K562 (cell line): ENCODE measurements at places on chromosomes 16 and 17. TPM values are rescaled to one million over a fixed set of nuclear protein-coding genes. Genes with fewer than 3 reads are reported as not detected.

GRCh38 chr17:79702034-79702433 lies 28.7 kb upstream of the ENPP7 start:
- no peak for DNase-seq

- no peak for DNase-seq
These were observed 14.5 kb downstream of the SLC7A6OS start for GRCh38 chr16:68296291-68296690.

- DNase-seq, result no peak
These were observed 276.8 kb downstream of the STX8 start for GRCh38 chr17:9298776-9299295.

- no peak for DNase-seq
These were observed 821.4 kb upstream of the CA10 start for GRCh38 chr17:52979921-52980320.

- peak; percentile 91 for DNase-seq
These were observed at the start of gene SEZ6 for GRCh38 chr17:29005936-29006511. Gene SEZ6 (minus strand): TSS chr17:29006033. CDS start chr17:29005869, 164 bp downstream.

DNA sequence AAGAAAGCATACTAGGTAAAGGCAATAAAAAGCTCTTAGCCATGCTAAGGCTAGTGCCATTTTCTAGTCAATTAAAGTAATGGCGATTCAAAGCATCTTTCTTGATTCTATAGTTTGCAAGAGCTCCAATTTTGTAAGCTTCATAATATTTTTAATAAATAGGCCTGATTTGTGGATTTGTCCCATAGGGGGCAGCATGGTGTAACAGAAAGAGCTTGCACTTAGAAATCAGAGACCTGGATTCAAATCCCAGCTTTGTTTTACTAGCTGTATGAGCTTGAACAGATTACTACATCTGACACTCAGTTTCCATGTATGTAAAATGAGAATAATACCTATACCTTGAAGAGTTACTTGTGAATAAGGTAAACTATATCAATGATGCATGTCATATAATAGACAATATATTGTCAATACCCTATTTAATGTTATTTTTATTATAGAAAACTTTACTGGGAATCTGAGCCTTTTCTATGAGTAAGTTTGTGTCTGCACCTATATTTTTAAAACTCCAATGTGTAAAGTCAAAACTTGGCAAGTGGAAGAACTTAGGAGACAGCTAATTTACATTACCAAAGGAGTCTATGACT lies 93.6 kb upstream of the NOG start:
- DNase-seq, result peak; percentile 21

DNA sequence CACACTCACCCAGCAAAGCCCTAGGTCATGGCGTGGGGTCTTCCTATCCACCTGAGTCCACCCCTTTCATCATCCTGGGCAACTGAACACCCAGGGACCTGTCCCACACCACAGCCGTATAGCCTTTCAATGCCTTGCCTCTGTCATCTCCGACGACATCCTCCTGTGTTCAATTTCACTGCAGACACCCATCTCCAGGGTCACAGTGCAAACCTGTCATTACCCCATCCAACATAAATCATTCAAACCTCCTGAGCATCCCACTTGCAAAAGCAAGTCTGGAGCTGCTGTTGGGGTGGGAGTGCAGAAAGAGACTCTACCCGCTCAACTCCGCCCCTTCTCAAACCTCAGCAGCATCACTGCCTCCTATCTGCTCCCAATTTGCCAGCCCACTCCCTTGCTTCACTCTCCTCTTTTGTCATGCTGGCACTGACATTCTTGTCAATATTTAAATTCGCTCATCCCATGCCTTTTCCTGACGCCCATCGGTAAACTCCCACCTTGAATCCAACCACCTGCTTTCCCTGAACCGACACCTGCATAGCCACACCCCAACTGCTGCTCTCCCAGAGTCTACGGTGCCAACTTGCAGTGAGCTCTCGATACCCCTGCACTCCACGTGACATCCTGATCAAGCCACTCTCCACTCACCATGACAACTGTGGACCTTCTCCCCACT lies 37.0 kb downstream of the MARF1 start:
- no peak for DNase-seq

GRCh38 chr16:57526498-57526897 lies 9.9 kb downstream of the CCDC102A start:
- no peak for DNase-seq

- peak; percentile 74 for DNase-seq
These were observed 22.3 kb upstream of the RBBP6 start for GRCh38 chr16:24516900-24517669.

GRCh38 chr17:62662855-62663254 lies 35.4 kb downstream of the MRC2 start:
- no peak for DNase-seq

DNA sequence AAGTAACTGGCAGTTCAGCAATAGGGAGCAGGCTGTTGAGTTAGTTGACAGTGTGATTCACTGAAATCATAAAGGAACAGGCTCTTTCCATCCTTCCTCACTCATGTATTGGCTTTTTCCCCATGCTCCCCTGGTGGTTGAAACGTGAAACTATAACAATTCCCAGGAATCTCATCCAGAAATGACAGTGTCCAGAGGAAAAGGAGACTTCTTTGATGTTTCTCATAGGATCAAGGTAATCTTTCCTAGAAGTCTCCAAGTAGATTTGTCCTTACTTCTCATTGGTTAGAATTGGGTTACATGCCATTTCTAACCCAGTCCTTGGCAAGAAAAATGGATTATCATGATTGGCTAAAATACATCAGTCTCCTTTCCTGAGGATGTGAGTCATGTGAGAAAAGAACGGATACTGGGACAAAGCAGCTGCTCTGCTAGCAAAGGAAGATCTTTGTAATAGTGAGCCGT lies 14.4 kb downstream of the TTC19 start:
- no peak for DNase-seq

- DNase-seq, result no peak
These were observed at the start of gene SYCE1L for GRCh38 chr16:77199211-77199610. Gene SYCE1L (plus strand): TSS chr16:77199408. CDS start chr16:77199452, 44 bp downstream.

DNA sequence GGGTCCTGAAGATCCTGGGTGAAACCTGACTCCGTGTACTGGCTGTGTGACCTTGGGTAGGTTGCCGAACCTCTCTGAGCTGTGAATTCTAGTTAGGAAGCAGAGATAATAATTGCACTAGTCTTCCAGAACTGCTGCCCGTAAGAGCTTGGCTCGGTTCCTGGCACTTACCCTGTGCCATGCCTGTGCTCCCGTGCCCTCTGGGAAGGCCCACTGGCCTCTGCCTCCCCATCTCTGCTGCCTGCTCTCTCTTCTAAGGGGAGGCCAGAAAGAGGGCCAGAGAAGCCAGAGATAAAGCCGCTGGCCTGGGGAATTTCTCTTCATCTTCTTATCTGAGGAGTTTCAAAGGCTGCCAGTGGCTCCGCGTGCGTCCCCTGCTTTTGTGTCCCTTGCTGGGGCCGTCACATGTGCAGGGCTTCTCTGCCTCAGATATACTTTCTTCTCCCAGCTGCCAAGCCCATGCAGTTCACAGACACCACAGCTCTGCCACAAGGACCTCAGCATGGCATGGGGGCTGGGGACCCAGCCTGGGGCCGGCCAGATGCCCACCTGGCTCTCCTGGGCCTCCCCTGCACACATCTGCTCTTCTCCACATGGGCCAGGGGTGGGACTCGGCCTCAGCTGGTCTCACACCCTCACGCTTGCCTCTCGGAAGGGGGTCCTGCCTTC lies 145.2 kb downstream of the SDK2 start:
- no peak for DNase-seq

DNA sequence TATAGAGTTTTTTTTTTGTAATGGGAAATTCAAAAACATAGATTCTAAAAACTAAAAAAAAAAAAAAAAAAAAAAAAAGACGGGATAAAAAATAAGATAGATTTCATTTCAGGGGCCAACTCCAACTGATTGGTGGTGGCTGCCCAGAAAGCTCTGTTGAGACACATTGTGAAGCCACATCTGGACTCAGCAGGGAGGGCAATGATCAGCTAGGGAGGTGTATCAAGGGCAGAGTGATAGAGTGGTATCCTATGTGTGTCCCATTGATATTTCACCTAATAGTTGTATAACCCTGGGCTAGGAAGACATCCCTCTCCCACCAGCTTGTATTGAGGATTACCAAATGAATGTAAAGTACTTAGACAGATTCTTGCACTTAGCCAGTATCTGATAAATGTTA lies 6.7 kb upstream of the CMTR2 start:
- no peak for DNase-seq

DNA sequence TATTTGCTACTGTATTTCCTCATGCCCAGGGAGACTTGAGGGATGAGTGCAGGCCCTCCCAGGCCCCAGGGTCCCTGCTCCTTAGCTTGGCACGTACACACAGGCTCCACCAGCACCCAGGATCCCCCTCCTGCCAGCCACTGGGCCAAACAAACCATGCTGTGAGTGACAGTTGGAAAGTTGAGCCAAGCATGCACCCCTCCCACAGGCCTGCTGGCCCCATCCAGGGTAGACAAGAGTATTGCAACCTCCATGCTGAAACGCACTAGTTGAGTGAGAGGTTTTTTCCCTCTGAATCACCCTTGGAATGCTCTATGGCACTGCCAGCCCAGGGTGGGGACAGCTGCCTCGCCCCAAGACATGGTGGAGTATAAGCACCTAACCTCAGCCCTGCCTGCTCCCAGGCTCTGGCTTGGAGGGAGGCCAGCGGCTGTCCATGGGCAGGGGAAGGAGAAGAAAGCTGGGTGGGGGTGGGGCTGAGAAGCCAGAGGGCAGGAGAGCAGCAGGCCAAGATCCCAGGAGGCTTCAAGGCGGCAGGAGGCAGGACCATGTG lies 49.6 kb downstream of the PITPNM3 start:
- no peak for DNase-seq

- DNase-seq, result no peak
These were observed 16.6 kb upstream of the RBBP6 start for GRCh38 chr16:24522751-24523150.

The LSM12 gene
- total RNA-seq, result 104 and 108 TPM in 2 replicates

The TMEM132E gene
- total RNA-seq, result not detected in 2 replicates

The PPY gene
- not detected in 2 replicates for total RNA-seq

The KCNG4 gene
- total RNA-seq, result not detected in 2 replicates

The GNGT2 gene
- total RNA-seq, result not detected in 2 replicates

The CSF3 gene
- not detected in 2 replicates for total RNA-seq
